ENCODE measurements at places on chromosomes 1 and 21.

GRCh38 chr21:33478935-33479678 lies 667 bp downstream of the TMEM50B start:
- DNase-seq, result no peak

- no peak for DNase-seq
Observed at GRCh38 chr1:75132812-75133619, 1.2 kb upstream of the LHX8 start.

GRCh38 chr1:239761509-239761908 lies 330.2 kb upstream of the FMN2 start:
- DNase-seq, result no peak

GRCh38 chr1:202844935-202845334 lies 34.2 kb downstream of the PCAT6 start:
- no peak for DNase-seq

DNA sequence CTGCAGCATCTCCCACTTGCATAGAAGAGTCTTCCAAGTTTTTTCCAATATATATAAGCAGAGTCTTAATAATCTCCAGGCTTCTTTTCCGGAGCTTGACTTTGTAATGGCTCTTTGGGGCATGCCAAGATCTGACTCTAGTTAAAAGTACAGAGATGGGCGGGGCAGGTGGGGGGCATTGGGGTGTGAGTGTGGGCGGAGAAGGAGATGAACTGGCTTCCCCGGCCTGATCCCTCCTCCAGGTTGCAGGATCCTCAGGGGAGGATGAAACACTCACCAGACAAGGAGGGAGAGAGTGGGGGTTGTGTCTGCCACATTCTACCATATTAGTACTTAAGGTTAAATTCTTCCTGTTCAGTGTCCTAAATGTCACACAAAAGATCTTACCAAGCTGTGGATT lies 23.0 kb downstream of the S100A10 start:
- no peak for DNase-seq

- no peak for DNase-seq
Observed at GRCh38 chr1:199515261-199515660, 512.2 kb upstream of the NR5A2 start.

GRCh38 chr1:234710936-234711724 lies 101.2 kb upstream of the IRF2BP2 start:
- DNase-seq, result no peak
